ENCODE measurements at places on chromosomes 2 and 18.

DNA sequence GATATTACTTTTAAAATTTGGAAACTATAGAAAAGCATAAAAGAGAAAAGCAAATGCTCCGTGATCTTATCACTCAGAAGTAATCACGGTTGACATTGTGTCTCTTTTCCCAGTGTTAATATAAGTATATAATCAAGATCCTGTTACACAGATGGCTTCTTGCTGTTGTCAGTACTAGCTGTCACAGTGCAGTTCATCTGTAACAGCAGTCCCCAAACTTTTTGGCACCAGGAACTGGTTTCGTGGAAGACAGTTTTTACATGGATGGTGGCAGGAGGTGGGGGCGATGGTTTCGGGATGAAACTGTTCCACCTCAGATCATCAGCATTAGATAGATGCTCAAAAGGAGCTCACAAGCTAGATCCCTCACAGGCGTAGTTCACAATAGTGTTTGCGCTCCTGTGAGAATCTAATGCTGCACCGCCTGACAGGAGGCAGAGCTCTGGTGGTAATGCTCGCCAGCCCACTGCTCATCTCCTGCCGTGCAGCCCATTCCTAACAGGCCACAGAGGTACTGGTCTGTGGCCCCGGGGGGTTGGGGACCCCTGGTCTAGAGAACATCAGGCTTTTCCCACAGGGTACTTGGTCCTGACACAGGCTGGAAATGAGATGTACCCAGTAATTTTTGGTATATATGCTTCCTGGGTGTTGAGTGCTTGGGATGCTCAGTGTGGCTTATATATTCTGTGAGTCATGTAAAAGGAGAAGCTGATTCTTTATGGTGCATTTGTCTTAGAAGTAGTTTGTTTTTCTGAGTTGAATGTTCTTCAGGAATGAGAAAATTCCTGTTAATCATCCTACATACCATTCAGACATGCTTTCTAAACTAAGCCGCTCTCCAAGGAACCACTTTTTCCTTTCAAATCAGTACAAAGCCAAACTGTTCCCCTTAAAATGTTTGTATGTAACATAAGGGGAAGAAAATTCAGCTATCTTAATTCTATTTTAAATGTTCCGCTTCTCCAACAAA is 121.8 kb downstream of the NCK2 start:
- DNase-seq: no peak

DNA sequence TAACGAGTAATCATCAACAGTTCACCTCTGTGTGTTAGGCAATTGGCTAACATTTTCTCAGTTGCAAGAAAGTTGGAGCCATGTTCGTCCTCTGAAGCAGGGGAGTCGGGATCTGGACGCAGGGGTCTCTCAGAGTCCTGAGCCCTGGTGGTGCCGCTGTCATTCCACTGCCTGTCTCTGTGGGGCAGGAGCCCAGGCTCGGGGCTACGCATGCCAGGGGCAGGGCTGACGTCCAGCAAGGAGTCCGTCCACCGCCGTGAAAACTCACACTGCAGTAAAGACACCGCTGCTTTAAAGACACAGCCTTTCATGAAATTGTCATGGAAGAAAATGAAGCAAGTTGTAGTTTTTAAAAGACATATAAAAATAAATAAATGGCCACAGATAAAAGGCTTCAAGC is 571.1 kb upstream of the SOX11 start:
- DNase-seq: no peak

GRCh38 chr18:45801416-45802004 is 24.0 kb upstream of the SIGLEC15 start:
- DNase-seq: no peak

DNA sequence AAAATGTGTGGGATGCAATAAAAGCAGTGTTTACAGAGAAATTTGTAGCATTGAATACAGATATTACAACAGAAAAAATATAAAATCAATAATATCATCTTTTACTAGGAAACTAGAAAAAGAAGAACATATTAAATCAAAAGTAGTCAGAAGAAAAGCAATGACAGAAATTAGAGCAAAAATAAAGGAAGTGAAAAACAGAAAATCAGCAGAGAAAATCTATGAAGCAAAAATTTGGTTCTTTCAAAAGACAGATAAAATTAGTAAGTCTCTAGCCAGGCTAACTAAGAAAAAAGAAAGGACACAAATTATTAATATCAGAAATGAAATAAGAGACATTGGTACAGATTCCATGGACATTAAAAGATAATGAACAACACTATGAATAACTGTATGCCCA is 212.0 kb upstream of the MGAT5 start:
- no peak for DNase-seq

- DNase-seq: no peak
These were observed 384.0 kb downstream of the STK39 start for GRCh38 chr2:167863377-167863776.

DNA sequence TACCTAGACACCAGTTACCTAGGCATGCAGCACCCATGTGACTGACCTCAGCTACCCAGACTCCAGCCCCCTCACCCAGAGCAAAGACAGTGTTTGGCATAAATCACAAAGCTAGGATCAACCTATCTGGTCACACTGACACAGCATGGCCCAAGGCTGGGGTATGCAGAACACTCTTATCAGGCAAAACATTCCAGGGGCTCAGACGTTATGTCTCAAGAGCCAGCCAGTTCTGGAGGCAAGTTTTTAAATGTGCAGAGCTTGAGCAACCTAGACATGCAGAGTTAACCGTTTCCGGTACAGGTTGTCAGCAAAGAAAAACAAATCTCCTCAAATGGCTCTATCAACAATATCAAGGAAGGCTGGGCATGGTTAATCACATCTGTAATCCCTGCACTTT is 92.8 kb downstream of the AP1S3 start:
- no peak for DNase-seq

DNA sequence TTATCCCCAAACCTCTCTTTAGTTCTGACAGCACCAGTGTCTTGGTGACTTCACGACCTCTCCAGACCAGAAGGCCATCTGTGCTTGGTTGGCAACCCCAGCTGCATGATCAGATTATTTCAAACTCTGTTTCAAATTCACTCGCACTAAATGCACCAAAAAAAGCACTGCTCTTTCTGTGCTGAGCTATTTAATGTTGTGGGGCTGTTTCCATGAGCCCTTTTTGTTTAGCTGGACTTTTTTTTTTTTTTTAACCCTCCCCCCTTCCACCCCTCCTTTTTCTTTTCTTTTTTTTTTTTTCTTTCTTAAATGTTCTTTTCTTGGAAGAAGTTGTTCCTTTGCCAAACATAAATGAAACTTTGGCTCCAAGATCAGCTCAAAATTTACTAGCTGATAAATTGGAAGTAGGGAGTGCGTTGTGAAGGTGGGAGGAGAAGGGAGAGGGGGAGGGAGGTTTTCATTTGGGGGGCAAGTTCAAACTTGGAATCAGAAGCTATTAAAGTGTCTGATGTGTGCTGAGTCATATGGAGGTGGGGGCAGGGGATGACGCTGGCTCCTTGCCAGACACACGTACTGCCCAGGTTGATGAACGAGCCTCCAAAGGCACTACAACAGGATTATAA is 543.0 kb upstream of the TNP1 start:
- no peak for DNase-seq

DNA sequence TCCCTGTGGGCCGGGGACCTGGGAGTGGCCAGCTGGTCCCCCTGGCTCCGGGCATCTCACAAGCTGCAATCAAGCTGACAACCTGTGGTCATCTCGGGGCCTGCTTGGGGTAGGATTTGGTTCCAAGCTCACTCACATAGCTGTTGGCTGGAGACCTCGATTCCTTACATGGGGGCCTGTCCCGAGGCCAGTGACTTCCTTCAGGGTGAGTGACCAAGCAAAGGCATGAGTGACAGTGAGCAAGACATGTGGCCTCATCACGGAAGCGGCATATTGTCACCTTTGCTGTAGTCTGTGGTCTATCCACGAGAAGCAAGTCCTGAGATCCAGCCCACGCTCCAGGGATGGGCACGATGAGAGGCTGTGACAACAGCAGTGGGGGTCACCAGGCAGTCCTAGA is 131.4 kb upstream of the ID2 start:
- DNase-seq: no peak

GRCh38 chr18:904218-905090 is at the start of gene ADCYAP1:
Gene ADCYAP1 (plus strand): TSS chr18:904871. CDS start chr18:905387, 516 bp downstream.
- DNase-seq: no peak

- no peak for DNase-seq
These were observed 29.8 kb downstream of the ARMC9 start for GRCh38 chr2:231228223-231228622.

- no peak for DNase-seq
These were observed 27.2 kb upstream of the KCNF1 start for GRCh38 chr2:10884574-10884975.

GRCh38 chr2:199940373-199940772 is 14.9 kb downstream of the TYW5 start:
- DNase-seq: no peak

- DNase-seq: no peak
These were observed 2.3 kb downstream of the IL18R1 start for GRCh38 chr2:102357937-102358336.

- DNase-seq: no peak
These were observed 56.5 kb upstream of the PXDN start for GRCh38 chr2:1800716-1801388.

All from activated T-helper 1 cell treated with anti-CD3 and anti-CD28 coated beads, Interleukin-2, amount 50 U/mL, for 16 hours (primary cell).